ENCODE measurements at places on chromosomes 11 and 22.
A peak's percentile ranks its signal among the peaks of the same experiment; 100 is the strongest.

- no peak for DNase-seq
These were observed 744.7 kb upstream of the CCDC179 start for GRCh38 chr11:23604966-23605365.

GRCh38 chr22:26592421-26592891 lies 2.5 kb upstream of the TPST2 start:
- DNase-seq = no peak

GRCh38 chr22:32218470-32218869 lies 13.6 kb upstream of the RFPL2 start:
- DNase-seq = no peak

GRCh38 chr11:126722956-126723664 lies 277.5 kb downstream of the KIRREL3 start:
- no peak for DNase-seq

DNA sequence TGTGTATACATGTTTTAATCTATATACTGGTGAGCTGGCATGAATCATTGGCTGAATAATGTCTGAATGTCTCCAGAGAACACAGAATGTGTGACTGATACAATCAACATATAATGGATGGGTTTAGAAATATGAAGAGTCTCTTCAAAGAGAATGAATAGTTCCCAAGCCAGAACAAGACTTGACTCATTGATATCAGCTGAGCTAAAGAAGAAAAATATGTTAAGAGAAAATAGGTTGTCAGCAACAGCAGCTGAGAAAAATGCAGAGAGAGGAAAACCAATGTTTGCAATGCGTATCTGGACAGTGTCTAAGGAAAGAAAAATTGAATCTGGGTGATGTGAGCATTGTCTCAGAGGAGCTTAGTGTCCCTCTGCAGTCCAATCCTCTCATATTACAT lies 1281.8 kb upstream of the TENM4 start:
- no peak for DNase-seq

DNA sequence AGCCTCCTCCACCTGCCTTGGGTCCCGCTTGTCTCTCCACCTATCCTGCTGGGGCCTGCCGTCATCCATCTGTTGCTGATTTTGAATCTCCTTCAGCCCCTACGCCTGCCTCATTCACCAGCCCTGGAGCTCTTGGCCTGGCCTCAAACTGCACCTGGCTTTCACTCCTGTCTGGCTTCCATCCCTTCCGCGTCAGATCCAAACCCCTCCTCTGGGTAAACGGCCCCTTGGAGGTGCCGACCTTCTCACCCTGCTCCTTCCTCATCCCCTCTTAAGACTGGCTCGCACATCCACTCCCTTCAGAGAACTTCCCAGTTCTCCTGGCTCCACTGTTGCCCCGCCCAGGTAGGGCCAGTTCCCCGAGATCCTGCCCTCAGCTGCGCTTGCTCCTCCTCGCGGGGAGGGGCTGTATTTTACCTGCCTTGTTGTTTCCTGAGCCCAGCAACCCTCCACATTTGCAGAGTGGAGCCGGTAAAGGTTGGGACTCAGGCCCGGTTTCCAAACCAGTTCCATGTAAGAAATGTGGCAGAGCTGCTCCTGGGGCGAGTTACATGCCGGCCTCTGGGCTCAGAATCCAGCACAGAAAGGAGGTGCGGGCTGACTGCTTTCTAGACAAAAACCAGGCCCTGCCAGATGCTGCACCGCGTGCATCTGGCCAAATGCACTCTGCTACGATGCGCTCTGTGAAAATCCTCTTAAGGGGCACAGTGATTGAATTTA lies 13.9 kb upstream of the SHANK2 start:
- no peak for DNase-seq

GRCh38 chr11:123006860-123007542 lies 25.4 kb upstream of the BSX start:
- peak; percentile 22 for DNase-seq

- no peak for DNase-seq
These were observed 666.6 kb downstream of the LUZP2 start for GRCh38 chr11:25163421-25163820.

DNA sequence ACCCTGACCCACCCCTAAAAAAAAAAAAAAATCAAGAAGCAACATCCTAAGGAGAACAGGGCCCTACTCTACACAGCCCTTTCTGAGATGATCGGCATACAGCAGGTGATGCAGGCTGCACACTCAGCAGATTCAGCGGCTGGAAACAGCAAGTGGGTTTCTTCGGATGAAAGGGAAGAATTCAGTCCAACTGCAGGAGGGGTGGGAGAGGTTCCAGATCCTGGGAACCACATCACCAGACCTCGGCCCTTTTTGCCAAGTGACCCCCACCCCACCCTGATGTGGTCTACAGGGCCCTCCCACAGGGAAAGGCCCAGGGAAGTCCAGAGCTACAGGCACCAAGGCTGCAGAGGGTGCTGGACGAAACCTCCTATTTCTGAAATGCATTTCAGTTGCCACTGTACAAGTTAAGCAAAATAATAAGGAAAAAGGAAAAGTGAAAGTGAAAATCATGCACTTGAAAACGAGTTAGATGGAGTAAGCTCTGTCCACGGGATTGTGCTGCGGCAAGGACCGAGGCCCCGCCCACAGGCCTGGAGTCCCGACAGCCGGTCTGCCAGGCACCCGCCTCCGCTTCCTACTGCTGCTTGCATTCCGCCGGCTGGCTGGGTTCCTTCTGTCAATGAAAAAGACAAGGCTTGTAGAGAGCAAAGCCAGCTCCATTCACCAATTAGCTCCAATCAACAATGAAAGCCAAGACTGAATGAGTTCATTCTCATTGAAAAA lies 16.0 kb upstream of the PHLDA2 start:
- DNase-seq = no peak

- no peak for DNase-seq
These were observed 52.3 kb downstream of the APOL5 start for GRCh38 chr22:35769974-35770373.

GRCh38 chr11:27390318-27391295 lies 27.6 kb upstream of the CCDC34 start:
- no peak for DNase-seq

DNA sequence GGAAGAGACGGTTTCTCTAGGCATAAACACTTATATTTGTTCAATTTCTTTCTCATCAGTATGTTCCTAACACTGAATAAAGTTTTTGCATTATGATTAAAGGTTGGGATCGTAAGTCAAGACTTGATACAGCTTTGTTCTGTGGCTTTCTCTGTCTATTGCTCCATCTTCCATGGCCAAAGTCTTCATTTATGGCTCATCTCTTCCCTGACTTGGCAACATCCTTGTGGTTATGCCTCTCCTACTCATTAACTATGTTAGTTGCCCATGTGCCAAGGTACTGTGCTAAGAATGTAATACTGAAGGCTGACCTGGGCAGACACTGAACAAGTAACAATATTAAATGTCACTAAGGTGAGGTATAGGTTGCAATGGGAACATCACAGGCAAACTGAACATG lies 1.6 kb upstream of the ACCSL start:
- no peak for DNase-seq

DNA sequence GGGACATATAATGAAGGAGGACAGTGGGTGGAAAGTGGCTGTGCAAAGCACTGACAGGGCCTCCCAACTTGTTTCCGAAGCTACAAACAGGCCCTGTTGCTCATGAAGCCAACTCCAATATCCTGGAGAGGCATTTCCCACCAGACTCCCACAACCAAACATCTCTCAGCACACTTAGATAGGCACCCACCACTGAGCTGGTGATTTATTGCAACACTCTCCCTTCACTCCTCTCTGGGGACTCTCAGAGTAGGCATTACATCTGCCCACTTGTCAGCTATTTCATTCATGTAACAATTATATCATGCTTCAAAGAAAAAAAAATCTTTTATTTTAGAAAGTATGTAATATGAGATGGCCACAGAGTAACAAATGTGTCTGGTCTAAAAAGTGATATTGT lies 32.1 kb upstream of the PPP2R1B start:
- no peak for DNase-seq

DNA sequence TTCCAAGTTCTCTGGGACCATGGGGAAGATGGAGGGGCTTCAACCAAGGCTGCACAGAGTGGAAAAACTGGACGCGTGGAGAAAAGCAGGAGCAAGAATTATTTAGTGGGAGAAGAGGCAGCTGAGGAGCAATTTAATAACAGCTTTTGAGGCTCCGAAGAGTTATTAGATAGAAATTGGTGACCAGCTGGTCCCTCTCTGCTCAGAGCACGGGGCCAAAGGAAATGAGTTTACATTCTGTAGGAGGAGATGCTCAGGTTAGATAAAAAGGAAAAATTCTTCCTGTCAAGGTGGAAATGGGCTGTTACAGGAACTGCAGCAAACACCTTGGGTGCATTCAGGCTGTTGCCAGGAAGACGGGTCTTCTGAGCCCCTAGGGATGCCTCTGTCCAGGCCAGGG lies 47.0 kb upstream of the GALNT18 start:
- no peak for DNase-seq

GRCh38 chr11:133715602-133716001 lies 129.7 kb downstream of the SPATA19 start:
- no peak for DNase-seq

DNA sequence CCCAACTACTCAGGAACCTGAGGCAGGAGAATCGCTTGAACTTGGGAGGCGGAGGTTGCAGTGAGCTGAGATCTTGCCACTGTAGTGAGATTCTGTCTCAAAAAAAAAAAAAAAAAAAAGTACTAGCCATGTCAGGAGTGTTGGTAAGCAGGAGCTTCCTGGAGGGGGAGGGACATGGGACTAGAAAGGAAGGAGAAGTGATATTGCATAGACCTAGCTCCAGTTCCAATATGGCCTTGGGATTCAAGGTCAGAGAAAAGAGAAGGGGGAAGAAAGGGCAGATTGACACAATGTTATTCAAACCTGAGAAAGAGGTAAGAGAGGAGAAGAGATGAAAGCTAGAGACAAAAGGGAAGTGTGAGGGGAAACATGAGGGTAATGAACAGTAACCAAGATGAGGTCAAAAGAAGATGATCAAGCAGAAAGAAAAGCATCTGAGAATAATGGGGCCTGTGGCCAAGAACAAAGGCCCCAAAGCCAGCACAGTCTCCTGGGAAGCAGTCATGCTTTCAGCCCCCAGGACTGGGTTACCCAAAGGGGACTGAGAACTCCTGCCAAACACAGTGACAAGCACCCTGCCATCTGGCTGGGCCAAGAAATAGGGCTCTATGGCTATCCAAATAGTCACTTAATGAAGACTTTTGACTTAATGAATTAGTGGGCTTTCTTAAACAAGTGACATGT lies 51.7 kb upstream of the FTH1 start:
- DNase-seq = no peak

DNA sequence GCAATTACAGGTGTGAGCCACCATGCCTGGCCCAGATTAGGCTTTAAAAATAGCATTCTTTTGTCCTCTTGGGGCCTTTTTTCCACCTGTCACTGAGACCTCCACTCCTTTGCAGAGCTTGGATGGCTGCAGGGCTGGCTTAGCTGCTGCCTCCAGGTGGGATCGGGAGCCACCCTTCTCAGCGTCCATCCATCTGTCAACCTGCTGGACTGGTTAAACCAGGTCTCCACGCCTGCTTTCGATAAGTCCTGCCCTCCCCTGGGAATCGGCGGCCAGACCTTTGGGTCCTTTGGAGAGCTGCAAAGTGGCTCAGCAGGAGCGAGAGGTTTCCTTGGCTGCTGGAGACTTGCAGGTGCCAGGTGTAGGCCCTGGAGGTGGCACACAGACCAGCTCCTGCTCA lies 23.4 kb upstream of the GRAMD4 start:
- peak; percentile 2 for DNase-seq

GRCh38 chr22:34429314-34429713 lies 509.0 kb upstream of the LARGE1 start:
- DNase-seq = no peak

DNA sequence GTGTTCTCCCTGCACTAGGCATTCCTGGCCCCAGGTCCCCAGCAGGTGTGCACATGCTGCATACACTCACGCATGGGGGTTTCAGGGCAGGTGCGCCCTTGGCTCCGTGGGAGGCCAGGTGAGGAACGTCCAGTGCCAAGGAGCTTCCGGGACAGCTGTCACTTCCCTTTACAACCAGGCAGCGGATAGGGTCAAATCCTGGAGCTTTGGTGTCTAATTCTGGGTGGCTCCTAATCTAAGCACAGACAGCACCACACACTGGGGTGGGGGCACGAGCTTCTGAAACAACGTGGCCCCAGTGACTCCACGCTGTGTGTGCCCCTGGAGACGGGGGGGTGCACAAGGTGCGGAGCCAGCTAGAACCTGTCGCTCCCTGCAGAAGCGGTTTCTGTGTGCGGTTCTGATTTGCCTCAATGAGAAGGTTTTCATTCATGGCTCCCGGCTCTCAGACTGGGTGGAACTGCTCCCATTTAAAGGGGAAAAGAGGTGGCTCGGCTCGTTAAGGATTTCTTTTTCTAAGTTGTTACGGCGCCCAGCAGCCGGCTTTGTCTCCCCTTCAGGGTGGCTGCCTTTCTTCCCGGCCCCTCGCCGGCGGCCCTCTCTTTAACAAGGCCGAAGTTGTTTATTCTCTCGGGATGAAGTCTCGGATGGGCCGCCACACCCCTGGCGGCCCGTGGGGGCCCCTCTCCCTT lies 5.0 kb downstream of the CCND1 start:
- peak; percentile 32 for DNase-seq

- DNase-seq = no peak
These were observed 1.6 kb downstream of the DEAF1 start for GRCh38 chr11:693415-693831.

GRCh38 chr22:30610299-30610698 lies 3.3 kb downstream of the TCN2 start:
- no peak for DNase-seq

DNA sequence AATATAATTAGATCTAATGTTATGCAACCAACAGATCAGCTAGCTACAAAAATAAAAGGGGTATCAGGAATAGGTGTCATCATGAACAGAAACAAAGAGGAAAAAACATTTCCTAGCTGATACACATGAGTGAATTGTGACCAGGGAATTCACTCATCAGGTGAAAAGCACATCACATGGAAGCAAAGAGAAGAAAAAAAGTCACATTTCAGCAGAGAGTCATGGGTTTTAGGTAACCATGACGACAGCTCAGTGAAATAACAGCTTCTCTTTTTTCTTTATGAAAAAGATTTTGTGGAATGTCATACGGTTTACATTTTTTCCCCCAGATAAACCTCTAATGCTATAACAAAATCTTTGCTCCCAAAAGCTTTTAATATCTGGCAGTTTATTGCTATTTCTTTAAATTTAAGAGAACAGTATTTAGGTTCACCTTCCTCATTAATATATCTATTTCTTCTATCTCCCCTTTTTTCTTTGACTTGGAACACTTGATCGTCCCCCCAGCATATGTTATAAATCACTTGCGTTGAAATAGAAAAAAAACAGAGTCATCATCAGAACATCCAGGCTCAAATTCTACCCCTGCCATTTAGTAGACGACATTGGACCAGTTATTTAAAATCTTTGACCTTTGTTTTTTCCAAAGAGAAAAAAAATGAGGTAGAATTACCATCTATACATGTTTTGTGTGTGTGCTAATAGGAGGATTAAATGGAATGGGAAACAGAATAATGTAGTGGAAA lies 5.3 kb downstream of the TYR start:
- DNase-seq = no peak

DNA sequence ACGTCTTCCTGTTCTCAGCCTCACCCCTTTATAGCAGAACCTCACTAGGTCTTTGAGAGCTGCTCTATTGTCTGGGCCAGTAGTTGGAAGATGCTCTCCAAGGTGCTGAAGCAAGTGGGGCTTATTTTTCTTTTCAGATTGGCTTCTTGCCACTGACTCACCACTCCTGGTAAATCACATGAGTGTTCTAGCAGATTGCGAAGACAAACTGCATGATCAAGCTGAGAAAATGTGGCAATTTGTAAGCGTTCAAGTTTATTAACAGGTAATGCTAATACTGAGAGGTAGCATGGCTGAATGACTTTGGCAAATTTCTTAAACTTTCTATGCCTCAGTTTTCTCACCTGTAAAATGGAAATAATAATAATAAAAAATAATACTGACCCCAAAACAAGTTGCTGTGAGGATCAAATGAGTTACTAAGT lies 59.2 kb downstream of the CACNG2 start:
- DNase-seq = no peak

Measured in NCI-H774 (cell line).